ENCODE measurements at places on chromosomes 3 and 15.

DNA sequence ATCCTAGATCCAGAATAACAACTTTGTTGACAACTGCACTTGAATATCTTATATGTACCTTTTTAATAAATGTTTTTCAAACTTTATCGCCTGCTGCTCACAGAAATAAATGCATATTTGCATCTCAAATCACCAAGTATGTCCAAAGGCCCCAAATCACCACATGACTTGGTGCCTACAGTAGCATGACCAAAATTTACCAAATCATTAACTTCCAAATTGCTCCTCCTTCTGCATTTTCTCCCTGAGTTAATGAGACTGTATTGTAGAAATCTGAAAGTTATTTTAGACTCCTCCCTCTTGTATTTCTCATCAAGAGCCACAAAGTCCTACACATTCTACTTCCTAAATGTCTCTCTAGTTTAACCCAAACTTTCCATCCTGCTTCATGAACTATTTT is 635.5 kb upstream of the NAALADL2 start:
- no peak for DNase-seq

DNA sequence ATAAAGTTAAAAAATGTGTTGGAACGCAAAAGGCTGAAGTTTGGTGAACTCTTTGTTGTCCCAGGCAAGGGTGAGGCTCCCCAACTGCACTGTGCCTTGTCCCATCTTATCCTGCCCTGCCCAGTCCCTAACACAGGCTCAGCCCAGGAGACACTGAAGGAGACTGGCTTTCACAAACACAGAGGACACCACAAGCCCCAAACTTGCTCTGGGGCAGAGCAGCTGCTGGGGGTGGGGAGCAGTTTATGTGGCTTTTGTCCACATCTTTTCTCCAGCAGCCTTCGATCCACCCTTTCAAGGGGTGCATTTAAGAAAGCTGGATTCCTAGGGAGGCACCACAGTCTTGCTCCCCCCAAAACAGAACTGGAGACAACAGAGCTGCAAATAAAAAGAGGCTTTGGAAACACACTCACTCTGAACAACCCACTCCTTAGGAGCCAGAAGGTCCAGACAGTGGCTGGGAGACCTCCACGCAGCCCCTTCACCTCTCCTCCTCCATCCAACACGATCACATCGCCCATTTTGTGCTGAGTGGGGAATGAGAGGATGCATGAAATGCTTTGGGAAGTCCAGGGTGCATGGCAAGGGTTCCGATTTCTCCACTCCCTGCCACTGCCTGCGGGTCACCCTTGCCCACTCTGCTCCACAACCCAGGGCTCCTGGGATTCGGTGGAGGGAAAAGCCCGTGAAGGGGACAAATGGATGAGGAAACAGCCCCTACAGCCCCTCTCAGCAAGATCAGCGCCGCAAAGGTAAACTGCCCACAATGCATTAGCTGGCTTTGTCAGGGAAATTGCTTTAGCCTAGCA is 260.5 kb upstream of the TLE3 start:
- no peak for DNase-seq

GRCh38 chr3:195164573-195165264 is 106.2 kb downstream of the XXYLT1 start:
- no peak for DNase-seq

DNA sequence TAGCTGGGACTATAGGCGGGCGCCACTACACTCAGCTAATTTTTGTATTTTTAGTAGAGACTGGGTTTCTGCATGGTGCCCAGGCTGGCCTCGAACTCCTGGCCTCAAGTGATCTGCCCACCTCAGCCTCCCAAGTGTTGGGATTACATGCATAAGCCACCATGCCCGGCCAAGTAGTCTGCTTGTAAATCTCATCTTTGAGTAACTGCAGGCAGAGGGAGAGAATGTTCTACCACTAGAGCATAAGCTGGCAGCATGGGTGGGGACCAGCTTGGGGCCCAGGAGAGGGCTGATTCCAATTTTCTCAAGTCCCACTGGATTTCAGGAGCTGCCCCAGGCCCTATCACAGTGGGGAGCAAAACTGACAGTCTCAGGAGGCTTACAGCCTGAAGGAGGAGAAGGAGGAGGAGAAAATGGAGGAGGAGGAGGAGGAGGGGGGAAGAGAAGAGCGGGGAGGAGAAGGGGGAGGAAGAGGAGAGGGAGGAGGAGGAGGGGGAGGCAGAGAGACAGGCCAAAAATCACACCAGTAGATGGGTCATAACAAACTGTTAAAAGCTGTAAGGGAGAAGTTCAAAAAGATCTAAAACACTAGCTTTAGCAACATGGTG is 229.1 kb upstream of the IGF1R start:
- DNase-seq: no peak

GRCh38 chr15:82306791-82307713 is 42.2 kb downstream of the GOLGA6L10 start:
- DNase-seq: no peak

GRCh38 chr3:43688245-43688650 is 2.5 kb upstream of the ABHD5 start:
- no peak for DNase-seq

DNA sequence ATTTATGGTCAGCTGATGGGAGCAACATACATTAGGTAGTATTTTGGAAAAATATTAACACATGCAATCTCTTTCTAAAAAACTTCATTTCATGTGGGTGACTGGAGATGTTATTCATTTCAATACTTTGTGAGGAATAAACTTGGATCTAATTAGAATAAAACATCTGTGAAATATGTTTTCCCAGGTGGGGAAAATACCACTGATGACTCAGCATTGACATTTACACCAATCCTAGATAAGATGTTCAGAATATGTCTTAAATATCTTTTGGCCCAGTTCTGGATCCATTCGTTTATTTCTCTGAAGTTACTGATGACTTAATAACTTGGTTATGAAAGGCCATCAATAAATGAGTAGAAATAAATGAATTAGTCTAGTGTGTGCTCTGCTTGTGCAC is 247.6 kb downstream of the CHST2 start:
- DNase-seq: no peak

DNA sequence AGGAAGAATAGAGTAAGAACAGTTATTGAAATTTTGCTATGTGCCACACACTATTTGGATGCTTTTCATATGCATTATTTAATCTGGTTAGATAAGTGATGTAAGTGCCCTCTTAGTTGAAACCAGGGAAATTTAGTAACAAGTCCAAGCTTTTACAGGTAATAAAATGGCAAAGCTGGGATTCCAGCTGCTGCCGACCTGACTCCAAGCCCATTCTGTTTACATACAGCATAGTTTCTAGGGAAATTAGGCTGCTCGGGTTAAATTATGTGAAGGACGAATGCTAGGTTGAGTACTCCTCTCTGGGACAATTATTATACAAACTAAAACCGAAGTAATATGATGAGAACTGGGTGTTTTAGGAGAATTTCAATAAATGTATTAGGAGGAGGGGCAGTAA is 38.7 kb upstream of the FAH start:
- no peak for DNase-seq

GRCh38 chr15:84750583-84751092 is 2.2 kb downstream of the ZNF592 start:
- DNase-seq: no peak

- DNase-seq: peak; percentile 63
These were observed 85.2 kb downstream of the KBTBD8 start for GRCh38 chr3:67083277-67083676.

DNA sequence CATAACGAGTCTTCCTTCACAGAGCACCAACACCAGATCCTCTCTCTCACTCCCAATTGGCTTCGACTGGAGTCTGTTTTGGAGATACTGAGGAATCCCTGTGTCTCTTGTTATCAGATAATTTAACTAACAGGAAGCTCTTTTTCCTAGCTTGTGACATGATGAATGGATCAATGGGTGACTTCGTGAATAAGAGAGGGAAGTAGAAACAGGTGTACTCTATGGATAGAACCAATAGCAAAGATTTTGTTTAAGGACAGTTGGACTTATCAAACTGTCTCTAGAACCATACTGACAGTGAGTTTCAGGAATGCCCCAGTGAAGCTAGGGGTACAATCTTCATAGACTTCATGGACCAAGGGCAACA is 29.4 kb upstream of the KLHL6 start:
- no peak for DNase-seq

- no peak for DNase-seq
These were observed 5.3 kb downstream of the ARL6IP5 start for GRCh38 chr3:69090021-69090420.

- DNase-seq: no peak
These were observed 46.0 kb downstream of the SUCNR1 start for GRCh38 chr3:151919446-151919845.

- no peak for DNase-seq
These were observed 163.1 kb downstream of the CNTN4 start for GRCh38 chr3:2261747-2262146.

GRCh38 chr3:152430223-152431002 is 161.7 kb downstream of the MBNL1 start:
- DNase-seq: no peak

DNA sequence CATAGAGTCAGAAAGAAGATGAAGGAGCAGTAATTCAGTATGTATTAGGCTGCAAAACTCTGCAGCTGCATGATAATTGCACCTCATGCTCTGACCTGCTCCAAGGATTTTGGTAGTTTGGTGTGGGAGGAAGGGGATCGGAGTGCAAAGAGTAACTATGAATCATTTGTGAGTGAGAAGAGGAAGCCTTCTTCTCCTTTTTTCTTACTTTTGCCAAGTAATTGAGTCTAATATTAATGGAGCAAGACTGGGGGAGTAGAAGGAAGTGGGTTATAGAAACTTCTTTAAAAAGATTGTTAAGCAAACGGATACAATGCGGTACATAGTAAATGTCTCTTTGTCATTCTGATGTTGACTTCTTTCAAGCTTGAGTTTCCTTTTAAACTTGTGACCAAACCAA is 276.5 kb downstream of the EDEM1 start:
- DNase-seq: no peak

- DNase-seq: no peak
These were observed 321.3 kb upstream of the GOLIM4 start for GRCh38 chr3:168417016-168417415.

DNA sequence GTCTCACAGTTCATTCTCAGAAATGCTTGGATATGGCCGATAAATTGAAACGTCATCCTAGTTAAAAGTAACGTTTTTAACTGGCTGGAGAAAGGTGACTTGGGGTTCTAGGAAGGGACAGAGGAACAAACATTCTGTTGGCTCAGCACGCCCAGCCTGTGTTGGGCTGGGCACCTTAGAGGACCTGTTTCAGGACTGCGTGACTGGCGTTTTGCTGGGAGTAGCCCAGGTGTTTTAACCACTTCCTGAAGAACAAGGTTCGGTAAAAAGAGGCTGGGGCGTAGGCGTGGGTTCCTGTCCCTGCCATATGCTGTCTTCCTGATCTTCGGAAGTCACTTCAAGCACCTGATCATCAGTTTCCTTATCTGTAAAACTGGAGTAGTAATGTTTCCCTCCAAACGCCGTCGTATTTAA is 1.1 kb upstream of the TLNRD1 start:
- DNase-seq: peak; percentile 71

DNA sequence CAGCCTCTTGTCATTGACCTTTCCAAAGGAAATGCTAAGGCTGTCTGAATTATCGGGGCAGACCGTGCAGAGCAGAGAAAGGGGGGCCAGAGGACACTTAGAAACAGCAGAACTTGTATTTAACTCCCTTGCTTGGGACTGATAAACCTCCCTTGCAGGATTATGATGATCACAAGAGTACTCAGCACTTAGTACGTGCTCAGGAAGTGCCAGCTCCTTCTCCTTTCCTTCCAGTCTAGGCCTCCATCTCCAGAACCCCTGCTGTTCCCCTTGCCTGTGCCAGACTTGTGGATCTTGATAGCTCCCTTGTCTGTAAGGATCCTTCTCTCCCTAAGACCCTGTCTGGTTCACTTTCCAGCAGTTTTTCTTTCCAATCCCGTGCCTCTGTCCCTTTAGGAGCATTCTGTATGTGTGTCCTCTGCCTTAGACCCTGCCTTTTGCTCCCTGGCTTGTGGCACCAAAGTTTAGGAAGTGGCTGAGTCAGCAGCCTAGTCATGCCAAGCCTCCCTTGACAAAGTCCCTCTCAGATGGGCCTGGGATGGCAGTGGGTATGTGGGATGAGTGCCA is 747 bp downstream of the SORD start:
- DNase-seq: no peak

- DNase-seq: no peak
These were observed 23.1 kb downstream of the RIOX2 start for GRCh38 chr3:97949110-97949485.

GRCh38 chr3:188416041-188416440 is 262.1 kb downstream of the LPP start:
- DNase-seq: no peak

GRCh38 chr15:43893956-43894355 is 67.2 kb downstream of the WDR76 start:
- DNase-seq: no peak

GRCh38 chr3:189890496-189890895 is 230.2 kb downstream of the P3H2 start:
- no peak for DNase-seq
